ENCODE measurements at places on chromosomes 16 and 17.

GRCh38 chr16:16100631-16101030 is 122.7 kb downstream of the ABCC6 start:
- DNase-seq: no peak

DNA sequence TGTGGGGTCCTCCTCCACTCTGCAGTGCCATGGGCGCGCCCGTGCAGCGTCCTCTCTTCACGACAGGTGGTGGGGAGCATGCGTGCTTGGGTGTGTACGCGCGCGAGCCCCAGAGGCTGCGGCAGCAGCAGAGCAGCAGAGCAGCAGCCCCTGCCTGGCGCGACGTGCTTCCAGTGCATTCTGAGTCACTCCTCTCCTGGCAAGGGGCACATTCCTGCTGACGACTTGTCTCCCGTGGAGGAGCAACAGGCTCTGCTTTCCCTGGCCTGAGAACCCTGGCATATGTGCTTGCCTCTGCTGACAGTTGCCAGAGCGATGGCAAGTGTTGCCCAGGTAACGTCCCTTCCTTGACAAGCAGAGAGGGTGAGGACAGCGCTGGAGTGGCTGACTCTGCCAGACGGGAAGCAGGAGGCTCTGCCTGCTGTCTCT is 133.8 kb upstream of the PLCG2 start:
- no peak for DNase-seq

DNA sequence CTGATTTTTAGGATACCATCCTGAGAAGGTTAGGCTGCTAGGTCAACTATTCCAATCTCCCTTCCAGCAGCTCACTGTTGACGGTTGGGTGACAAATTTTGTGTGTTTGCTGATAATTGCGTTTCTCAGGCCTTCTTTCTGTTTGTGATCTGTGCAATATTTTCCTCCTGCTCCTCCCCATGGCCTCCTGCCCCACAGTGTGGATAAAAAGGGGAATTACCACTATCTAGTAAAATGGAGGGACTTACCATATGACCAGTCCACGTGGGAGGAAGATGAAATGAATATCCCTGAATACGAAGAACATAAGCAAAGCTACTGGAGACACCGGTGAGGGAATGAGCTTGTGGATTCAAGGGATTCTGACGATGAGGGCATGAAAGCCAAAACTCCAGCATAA is 9.2 kb downstream of the CHD3 start:
- DNase-seq: no peak

DNA sequence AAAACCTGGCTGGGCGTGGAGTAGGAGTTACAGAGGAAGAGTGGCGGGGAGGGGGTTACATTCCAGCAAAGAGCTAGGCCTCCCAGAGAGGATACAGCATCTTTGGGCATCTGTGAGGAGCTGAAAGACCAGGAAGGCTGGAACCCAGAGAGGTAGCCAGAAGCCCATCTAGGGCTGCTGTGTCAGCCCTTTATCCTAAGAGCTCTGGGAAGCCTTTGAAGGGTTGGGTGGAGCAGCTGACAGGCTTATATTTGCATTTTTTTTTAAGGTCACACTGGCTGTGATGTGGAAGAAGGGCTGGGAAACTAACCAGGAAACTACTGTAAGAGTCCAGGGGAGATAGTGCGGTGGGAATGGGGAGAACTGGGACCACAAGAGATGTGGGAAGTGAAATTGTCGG is 6.8 kb upstream of the CNOT1 start:
- DNase-seq: no peak

GRCh38 chr17:19409509-19409908 is 1.5 kb upstream of the RNF112 start:
- DNase-seq: no peak

DNA sequence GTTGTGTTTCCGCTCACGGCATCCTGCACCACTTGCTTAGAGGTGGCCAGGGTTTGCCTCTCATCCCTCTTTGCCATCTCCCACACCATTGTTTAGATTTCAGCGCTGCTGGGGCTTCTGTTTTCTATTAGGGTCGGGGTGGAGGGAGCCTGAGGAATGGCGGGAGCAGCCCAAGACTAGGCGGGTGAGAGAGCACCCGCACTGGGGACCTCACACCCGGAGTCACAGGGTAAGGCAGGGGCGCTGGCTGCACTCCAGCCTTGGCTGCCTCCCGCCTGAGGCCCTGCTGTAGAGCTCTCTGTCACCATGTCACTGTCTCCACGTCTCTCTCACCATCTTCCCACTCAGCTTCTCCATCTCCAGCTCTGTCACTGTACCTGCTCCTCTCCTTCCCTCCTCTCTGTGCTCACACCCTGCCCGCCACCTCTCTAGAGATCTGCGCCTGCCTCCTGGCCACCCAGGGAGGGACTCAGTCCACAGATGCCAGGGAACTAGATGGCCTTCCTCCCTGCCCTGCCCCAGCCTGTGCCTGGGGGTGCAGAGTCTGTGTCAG is 32.8 kb upstream of the ABCC3 start:
- DNase-seq: no peak

DNA sequence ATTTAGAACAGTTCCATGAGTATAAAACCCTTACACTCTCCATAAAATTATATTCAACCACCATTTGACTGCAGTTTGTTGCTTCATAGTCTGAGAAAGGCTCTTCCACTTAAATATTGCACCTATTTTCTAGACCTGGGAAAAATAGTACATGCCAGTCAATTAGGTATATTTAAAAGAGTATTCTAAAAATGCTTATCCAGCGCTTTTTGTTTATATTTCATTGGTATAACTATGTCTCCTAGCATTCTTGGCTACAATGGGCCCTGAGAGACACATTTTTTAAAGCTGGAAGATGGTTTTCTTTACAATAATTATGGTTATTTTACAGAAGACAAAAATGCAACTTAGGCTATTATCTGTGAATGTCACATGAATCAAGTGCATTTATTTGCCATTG is 439.4 kb downstream of the KCNJ18 start:
- no peak for DNase-seq

- DNase-seq: no peak
Observed at GRCh38 chr16:18050777-18051176, 285.8 kb downstream of the NPIPA8 start.

GRCh38 chr16:2710711-2711231 is 9.3 kb downstream of the PRSS27 start:
- DNase-seq: no peak

- peak; percentile 92 for DNase-seq
Observed at GRCh38 chr17:8119581-8120519, 1.5 kb upstream of the ALOXE3 start.

GRCh38 chr17:8893621-8894201 is 26.2 kb upstream of the PIK3R6 start:
- no peak for DNase-seq

DNA sequence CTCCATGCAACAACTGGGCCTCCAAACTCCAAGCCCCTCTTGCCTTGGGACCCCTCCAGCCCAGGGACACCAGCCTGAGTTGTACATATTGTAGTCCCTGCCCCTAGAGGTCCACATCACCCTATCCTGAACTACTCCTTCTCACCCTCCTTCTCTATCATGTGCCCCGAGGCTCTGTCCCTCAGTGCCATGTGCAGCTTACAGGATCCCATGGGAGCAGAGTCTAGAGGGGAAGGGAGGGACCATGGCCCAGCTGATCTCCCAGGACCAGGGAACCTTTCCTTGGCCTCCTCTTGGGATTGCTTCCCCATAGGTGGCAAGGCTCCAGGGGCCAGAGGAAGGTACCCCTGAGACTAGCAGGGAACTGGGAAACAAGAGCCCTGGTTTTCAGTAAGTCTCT is 35.3 kb downstream of the TMEM132E start:
- DNase-seq: no peak

DNA sequence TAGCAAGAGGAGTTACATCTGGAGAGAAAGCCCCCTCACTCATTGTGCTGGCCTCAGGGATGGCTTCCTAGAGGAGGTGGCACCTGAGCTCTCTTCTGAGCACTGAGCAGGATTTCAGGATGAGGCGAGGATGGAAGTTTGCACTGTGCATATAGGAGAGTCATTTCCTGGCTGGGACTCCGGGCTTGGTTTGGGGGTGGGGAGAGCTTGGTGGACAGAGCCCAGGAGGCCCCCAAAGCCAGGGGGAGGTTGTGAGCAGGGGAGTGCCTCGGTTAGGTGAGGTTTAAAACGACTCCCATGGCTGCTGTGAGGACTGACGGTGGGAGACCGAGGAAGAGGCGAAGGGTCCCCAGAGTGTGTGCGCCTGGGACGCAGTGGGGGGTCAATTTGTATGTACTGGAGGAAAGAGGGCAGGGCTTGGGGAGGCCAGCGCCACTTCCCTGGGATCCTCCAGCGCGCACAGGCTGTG is 1.2 kb downstream of the CAMKK1 start:
- DNase-seq: no peak

GRCh38 chr16:21159281-21159951 is 942 bp downstream of the LDAF1 start:
- peak; percentile 15 for DNase-seq

- DNase-seq: no peak
Observed at GRCh38 chr16:64077242-64077641, 1044.6 kb downstream of the CDH11 start.

GRCh38 chr17:9498490-9498889 is 77.1 kb downstream of the STX8 start:
- no peak for DNase-seq

GRCh38 chr17:29757788-29758187 is 135.1 kb upstream of the CORO6 start:
- no peak for DNase-seq

DNA sequence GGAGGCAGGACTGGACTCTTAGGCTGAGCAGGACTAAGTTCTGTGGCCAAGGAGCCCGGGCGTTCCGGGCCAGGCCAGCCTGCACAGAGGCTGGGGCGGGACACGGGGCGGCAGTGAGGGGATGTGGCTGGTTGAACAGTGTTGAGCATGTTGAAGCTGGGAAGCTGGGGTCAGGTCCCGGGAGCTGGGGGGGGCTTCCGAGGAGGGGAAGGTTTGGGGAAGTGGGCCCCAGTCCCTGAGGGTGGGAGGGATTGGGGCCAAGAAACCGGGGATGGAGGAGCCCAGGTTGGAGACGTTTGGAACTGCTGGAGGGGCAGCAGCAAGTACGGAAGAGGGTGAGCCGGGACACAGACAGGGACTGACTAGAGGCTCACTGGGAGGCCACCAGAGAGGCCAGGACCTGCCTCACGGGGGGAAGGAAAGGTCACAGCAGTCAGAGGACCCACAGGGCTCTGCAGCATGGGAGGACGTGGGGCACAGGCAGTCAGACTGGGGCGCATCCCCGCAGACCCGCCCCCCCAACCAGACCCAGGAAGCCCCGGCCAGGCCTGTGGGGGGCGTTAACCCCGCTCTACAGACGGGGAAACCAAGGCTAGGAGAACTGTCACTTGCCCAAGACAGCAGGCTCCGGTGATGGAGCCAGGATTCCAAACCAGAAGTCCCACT is 9.5 kb downstream of the TAX1BP3 start:
- DNase-seq: no peak

DNA sequence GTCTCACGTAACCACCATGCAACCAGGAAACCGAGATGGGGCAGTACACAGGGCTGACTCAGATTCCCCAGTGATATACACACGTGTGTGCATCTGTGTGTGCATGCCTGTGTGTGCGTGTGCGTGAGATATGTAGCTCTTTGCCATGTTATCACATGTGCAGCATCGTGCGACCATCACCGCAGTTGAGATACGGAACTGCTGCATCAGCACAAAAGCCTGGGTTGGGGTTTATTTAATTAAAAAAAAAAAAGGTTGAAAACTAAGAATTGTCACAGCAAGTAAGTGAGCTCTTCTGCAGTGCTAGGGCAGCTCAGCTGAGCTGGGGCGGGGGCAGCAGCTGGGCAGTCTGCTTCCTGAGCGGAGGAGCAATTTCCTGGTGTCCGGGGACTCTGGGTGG is 152.5 kb downstream of the RBFOX3 start:
- DNase-seq: no peak

Measured in naive thymus-derived CD4-positive, alpha-beta T cell (primary cell).